Activated CD4-positive, alpha-beta T cell treated with anti-CD3 and anti-CD28 coated beads, Interleukin-2, amount 50 U/mL, for 1 hour (primary cell): ENCODE measurements at places on chromosomes 3 and 15.
A peak's percentile ranks its signal among the peaks of the same experiment; 100 is the strongest.

- no peak for DNase-seq
Observed at GRCh38 chr3:2454865-2455264, 356.2 kb downstream of the CNTN4 start.

DNA sequence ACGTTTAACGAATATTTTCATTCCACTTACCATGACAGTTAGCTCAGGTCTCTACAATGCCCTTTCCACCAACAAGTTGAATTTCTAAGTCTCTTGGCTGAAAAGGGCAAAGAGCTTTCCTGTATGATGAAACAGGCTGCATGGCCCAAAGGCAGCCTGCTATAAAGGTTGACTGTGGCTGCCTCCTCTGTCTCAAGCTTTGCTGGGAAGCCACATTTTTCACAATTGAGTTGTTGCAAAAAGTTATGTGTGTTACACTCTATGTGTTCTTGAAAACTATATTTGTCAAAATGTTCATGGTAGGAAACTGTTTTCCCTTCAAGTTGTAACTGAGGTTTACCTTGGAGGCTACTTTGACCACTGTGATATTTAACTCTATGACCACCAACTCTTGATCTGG lies 49.5 kb downstream of the DZIP1L start:
- DNase-seq: no peak

GRCh38 chr15:43886558-43886957 lies 59.8 kb downstream of the WDR76 start:
- no peak for DNase-seq

GRCh38 chr3:194255252-194256039 lies 95.7 kb downstream of the CPN2 start:
- peak; percentile 31 for DNase-seq

- no peak for DNase-seq
Observed at GRCh38 chr3:183498634-183499033, 56.9 kb downstream of the KLHL6 start.

DNA sequence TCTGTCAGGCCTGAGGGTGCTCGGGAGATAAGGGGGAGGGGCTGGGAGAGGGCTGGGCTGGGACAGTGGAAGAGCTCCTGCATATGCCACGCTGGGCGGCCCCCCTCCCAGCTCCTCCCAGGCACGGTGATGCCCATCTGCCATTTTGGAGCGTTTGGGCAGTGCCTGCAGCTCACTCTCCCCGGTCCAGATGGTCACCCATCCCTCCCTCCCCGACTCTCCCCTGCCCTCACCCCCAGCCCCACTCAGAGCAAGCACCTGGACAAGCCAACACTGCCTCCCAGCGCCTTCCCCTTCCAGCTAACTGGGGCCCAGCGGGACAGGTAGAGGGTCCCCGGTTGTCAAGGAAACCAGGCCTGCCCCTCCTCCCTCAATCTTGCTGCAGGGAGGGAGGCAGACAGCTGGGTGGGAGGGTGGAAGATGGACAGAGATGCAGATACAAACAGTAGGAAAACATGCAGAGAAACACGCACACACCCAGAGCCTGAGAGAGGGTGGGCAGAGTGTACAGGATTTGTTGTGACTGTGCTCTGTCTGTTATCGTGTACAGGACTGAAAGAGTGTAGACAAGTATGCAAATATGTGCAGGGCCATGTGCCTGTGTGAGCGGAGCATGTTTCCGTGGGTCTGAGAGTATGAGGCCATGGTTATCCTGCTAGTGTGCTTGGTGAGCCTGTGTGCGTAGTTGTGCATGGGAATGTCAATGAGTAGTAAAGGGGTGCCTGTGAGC lies 17.5 kb upstream of the CORO2B start:
- no peak for DNase-seq

- no peak for DNase-seq
Observed at GRCh38 chr15:83858820-83859505, 205.0 kb downstream of the ADAMTSL3 start.

GRCh38 chr3:130963878-130964277 lies 62.7 kb downstream of the ASTE1 start:
- no peak for DNase-seq

DNA sequence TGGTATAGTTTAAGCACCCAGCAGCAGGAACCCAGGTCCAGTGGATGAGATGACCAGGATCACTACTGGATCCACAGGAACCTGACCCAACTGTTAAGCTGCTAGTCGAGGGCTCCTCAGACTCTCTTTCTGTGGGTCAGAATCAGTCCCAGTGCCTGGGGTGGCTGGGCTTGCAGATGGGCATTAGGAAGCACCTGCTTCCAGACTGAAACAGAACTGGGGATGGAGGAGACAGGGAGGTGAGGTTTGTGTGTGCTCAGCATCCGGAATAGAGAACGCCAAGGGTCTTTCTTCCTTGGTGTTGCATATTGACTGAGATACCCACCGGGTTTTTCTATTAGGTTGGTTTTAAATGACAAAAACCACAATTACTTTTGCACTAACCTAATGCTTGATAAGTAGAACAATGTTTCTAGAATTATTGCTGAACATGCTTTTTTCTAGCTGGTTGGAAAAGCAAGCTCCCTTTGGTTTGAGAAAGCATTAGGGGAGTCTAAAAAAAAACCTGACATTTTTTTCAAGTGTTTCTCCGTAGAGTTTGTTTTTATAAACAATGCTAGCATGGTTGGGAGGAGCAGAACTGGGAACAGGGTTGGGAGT lies 779 bp downstream of the ST3GAL6 start:
- DNase-seq: no peak

GRCh38 chr3:18745472-18745871 lies 320.3 kb upstream of the SATB1 start:
- no peak for DNase-seq

- DNase-seq: no peak
Observed at GRCh38 chr3:178155521-178155920, 380.7 kb upstream of the KCNMB2 start.
